Epithelial cell of prostate (primary cell): ENCODE measurements at places on chromosomes 2 and 18.

DNA sequence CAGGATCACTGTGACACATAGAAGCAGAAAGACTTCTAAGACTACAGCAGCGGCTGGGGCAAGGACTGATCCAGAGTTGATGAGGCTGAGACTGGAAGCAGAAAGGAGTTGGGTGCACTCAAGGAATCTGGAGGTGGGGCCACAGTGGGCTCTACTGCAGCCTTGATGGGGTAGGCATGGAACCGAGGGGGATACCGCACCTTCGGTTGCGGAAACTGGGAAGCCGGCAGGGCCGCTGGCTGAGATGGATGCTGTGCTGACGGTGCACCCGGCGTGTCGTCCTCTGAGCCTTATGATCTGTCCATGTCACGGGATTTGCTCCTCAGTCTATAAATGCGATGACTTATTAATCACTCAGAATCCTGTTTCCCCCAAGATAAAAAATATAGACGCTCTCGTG lies 473.5 kb upstream of the MYT1L start:
- DNase-seq = no peak

DNA sequence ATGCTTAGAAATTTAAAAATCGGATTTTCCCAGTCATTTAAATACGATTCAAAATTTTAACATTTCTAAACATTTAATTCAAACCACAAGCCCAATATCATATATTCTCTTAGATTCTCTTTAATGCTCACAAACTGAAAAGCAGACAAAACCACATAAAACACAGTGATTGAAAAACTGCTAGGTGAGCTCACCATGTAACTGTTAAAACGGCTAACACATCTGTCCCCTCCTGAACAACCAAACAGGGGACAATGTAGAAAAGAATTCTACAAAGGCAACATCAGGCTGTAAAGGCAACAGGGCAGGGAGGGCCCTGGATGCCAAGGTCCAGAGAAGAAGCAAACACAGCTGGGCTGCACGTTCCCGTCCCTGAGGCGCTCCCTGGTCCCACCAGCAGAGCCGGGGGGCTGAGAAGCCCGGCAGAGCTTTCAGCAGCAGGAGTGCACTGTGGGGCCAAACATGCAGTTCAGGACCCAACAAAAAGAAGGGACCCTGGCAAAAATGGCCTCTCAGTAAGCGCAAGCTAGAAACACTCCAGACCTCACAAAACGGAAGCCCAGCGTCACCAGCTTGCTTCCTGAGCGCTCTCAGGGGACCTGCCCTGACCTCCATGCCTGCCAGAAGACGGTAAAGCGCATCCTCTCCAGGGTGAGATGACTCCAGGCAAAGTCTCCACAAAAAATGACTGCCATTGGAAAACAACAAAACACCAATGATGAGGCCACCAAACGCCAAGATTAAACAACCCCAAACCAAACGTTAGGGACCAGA lies 40.5 kb downstream of the NDUFA10 start:
- DNase-seq = no peak

GRCh38 chr2:9163306-9164111 lies 43.1 kb upstream of the ASAP2 start:
- no peak for DNase-seq

- DNase-seq = no peak
These were observed 422.5 kb upstream of the PIK3C3 start for GRCh38 chr18:41532344-41533086.

- no peak for DNase-seq
These were observed 230.8 kb upstream of the CDH2 start for GRCh38 chr18:28407681-28408080.

DNA sequence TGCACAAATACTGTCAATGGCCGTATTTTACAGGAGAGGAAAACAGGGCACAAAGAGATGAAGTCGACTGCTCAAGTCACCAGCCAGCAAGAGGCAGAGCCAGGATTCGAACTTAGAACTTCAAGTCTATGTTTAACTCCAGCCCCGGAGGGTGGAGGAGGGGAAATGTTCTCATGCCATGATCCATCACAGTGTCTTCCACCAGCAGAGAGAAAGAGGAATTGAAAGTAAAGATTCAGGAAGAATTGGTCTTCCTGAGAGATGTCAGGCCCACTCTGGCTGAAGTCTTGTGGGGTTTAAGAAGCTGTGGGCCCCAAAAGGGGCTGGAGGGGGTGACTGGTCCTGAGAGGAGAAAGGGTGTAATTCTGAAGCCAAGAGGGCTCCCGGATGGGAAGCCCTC lies 260.0 kb downstream of the TNS1 start:
- no peak for DNase-seq

GRCh38 chr18:55179835-55180234 lies 220.6 kb upstream of the CCDC68 start:
- DNase-seq = no peak

DNA sequence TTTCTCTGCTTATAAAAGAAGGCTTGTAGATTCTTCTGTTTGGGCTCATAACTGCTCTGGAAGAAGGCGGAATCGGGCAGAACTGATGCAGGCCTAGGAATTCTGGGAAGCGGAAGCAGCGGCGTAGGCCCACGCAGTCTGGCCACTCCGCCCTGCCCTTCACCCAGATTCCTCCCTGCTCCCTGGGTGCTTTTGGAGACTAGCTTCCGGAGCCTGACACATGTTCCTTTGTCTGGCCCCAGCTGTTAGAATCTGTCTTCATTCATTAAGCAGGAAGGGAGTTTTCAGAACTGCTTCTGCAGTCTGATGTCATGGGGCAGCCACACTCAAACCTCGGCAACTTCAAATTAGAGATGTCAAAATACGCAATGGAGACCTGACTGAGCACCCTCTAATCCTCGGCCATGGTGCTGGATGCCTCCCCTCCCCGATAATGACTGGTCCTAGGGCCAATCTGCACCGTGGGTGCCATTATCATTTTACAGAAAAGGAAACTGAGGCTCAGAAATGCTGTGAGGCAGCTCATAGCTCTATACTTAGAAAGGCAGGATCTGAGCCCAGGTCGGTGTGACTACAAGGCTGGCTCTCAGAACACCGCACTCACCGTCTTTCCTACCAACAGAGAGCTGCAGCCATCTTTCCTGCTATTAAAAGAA lies 275.7 kb downstream of the MYCN start:
- DNase-seq = no peak

GRCh38 chr18:38241736-38242135 lies 676.1 kb upstream of the CELF4 start:
- peak; percentile 85 for DNase-seq

GRCh38 chr2:226868331-226869162 lies 32.7 kb downstream of the RHBDD1 start:
- DNase-seq = no peak

DNA sequence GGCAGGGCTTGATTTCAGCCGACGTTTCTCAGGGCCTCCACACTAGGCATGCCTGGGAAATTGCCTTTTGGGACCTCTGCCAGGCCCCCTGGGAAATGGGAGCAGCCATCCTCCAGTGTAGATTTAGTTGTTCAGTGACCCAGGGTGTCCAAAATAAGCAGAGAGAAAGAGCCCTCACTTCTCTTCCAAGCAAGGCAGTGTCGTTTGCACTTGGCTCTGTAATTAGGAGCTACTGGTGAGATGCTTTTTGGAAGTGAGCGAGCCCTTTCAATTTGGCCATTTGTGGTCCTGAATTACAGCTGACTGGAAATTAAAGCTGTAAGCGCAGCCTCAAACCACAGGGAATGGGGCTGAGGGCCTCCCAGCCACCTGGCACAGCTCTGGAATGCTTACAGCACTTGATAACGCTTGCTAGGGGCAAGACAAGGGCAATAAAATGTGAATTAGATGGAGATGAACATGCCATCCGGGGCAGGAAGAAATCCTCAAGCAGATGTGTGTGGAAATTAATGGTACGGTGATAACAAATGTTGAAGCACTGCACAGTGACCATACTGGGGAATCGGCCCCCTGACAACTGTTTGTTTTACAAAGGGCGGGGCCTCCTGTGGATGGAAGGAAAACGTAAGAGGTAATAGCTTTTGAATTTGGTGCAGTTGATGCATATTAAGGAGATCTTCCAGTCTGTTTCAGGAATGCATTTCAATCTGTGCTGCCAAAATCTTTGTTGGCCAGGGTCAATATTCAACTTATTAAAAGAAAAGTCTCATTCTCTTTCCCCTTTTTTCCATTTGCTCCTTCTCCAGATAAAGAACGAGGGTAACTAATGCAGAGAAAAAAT lies 173.1 kb downstream of the UXS1 start:
- DNase-seq = no peak

GRCh38 chr2:56224316-56224715 lies 40.5 kb downstream of the CCDC85A start:
- no peak for DNase-seq

DNA sequence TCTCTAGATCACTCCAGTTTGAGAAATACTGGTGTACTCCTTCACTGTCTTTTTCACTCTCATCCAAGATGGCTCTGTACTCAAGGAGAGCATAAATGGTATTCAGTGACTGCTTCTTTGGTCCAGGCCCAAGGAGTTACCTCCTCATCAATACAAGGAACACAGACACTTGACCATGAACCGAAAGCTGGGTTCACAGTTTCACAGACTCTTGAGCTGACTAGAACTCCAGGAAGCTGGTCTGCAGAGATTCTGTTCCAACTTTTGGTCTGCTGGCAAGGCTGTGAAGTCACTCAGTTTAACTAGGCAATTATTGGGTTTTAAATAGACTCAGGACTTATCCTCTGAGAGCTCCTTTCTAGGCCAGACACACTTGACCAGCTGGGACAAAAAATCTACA lies 7.4 kb upstream of the IGFBP5 start:
- no peak for DNase-seq

DNA sequence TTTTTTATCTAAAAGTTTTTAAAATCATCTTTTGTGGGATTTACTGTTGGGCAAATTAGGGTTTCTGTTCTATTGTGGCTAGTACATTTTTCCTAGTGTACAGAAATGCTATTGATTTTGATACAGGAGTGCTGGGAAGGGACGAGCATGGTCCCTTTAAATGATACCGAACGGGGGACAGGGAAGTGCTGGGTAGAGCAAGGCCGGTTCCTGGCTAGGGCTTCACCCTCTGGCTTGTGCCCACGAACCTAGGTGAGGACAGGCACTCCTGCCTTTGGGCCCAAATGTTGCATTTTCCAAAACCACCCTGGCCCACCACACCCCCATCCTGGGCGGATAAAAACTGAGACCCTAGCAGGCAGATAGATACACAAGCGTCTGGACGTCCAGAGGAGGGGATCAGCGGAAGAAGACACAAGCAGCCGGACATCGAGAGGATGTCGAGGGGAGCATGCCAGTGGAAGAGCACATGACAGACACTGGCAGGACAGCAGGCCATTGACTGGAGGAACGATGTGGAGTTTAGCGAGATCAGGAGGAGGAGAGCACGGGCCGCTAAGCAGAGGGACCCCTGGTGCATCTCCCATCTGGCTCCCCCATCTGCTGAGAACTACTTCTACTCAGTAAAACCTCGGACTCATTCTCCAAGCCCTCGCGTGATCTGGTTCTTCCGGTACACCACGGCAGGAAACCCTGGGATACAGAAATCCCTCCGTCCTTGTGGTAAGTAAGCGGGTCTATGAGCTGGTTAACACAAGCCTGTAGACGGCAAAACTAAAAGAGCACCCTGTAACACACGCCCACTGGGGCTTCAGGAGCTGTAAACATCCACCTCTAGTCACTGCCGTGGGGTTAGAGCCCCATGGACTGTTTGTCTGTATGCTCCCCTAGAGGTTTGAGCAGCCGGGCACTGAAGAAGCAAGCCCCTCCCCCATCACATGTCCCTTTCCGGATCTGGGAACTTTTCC lies 13.5 kb upstream of the CALCRL start:
- DNase-seq = no peak

GRCh38 chr18:75127143-75128021 lies 81.6 kb downstream of the PTGR3 start:
- DNase-seq = no peak

DNA sequence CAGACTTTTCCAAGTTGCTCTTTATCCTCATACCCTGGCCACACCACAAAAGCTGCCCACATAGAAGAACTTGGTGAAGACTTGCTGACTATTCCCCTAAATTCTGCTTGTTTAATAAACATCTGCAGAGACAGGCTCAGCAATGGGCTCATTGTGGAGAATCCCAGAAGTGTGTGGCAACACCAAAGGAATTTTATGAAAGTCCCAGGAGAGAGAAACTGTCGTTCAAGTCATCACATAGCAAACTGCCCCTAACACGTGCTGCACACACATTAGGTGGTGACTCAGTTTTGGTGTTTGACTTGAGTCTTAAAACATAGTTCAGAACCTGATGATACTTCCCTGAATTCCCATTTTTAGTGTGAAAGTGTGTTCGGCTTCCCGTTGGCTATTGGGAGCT lies 38.6 kb downstream of the CYP1B1 start:
- DNase-seq = no peak

GRCh38 chr2:204370172-204370718 lies 175.0 kb upstream of the PARD3B start:
- DNase-seq = no peak

DNA sequence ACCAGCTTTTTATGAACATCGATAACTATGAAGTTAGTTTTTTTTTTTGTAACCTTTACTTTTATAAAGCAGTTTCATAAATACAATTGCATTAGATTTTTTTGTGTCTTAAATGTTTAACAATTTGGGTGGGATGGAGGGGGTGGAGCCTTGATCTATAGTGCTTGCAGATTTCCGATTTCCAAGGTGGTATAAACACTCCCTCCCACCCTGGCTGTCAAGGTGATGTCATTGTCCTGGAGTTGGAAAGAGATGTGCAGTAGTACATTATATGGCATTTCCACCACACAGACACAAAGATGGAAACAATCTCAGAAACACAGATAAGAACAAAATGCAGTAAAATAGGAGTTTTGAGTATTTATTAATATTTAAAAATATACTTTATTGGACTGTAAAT lies 114.4 kb downstream of the TTN start:
- DNase-seq = no peak

- no peak for DNase-seq
These were observed 9.2 kb downstream of the SPR start for GRCh38 chr2:72896446-72896845.

DNA sequence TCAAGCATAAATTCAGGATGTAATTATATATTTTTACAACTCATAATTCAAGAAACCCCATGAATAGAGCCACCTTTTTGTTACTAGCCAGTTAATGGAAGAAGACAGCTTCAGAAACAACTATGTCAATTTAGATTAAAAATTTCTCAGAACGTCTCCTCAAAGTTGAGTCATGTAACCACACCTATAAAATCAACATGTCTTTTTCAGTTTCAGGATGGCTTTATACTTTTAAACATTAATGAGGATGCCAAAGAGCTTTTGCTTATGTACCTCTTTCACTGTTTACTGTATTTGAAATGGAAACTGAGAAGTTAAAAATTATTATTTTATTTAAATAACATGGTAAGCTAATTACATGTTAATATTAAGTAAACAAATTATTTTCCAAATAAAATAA lies 280.1 kb downstream of the PTH2R start:
- DNase-seq = no peak

DNA sequence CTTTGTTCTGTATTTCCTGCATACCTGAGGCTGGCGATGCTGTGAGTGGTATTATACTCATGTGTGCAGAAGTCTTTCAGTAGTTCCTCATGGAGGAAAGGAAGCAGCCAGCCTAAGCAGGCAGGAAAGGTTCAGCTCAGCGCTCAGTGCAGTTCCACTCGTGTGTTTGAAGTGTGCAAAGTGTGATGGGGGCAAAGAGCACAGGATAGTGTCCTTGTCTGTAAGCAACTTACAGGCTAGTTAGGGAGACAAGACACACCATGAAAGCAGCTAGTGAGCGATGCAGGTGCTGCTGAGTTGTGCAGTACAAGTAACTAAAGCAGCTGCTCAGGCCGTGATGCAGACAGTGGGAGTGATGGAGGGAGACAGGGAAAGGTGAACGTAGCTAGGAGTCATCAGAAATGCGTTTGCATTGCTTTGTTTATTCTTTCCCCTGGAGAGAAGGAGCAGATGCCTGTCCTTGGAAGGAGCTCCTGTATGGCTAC lies 146.2 kb downstream of the LDLRAD4 start:
- DNase-seq = no peak
